ENCODE measurements at places on chromosomes 2 and 18.

DNA sequence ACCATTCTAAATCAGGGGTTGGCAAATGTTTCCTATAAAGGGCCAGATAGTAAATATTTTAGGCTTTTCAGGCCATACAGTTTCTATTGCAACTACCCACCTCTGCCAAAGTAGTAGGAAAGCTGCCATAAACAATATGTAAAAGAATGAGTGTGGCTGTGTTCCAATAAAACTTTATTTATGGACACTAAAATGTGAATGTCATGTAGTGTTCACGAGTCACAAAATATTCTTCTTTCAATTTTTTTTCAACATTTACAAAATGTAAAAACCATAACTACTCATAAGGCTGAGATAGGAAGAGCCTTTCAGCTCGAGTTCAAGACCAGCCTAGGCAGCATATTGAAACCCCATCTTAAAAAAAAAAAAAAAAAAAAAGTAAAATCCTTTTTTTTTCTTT is 13.4 kb downstream of the KCNG3 start:
- no peak overlapping the region for H3K27ac ChIP-seq
- no peaks in the 10 kb centered on the region for H3K36me3 ChIP-seq
- H3K27me3 ChIP-seq, result no peaks in the 10 kb centered on the region

DNA sequence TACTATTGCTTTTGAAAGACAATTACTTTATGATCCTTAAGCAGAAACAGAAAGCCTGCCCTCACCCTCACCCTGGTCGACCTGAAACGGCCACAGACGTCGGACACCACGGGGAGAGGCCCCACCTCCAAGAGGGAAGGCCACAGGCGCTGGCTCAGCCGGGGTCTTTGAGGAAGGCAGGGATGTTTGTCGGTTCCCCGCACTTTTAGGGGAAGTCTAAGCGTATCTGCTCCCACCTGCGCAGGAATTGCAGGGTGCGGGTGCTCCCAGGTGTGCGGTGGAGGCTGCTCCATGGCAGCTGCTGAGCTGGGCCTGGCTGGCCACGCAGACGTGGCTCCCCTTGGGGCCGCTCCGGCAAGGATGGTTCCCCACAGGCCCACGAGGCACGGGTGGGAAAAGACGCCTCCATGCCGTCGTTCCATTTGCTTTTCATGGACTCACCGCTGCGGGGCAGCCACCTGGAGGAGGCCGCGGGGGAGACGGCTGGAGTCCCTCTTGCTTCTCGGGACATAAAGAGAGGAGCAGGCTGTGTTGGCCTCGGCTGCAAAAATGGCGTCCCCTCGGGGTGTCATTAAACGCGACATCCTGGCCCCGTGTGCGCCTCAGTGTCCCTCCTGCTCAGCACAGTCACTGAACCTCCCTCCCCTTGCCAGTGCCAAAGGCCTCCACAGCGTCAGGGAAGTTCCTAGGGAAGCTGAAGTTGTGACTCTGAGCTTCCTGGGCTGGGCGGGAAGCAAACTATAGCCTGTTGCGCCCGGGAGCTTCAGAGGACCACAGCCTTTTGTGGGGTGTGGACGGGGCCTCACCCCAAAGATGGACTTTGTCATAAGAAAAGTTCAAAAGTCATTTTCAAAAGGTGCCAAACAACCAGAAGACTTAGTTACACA is 63.4 kb downstream of the NFATC1 start:
- peaks cover 27% of the 10 kb centered on the region for H3K4me1 ChIP-seq
- H3K27me3 ChIP-seq, result no peaks in the 10 kb centered on the region
- DNase-seq, result no peak
- H3K36me3 ChIP-seq, result no peaks in the 10 kb centered on the region
- peak overlapping the region; percentile 26 for H3K4me3 ChIP-seq

DNA sequence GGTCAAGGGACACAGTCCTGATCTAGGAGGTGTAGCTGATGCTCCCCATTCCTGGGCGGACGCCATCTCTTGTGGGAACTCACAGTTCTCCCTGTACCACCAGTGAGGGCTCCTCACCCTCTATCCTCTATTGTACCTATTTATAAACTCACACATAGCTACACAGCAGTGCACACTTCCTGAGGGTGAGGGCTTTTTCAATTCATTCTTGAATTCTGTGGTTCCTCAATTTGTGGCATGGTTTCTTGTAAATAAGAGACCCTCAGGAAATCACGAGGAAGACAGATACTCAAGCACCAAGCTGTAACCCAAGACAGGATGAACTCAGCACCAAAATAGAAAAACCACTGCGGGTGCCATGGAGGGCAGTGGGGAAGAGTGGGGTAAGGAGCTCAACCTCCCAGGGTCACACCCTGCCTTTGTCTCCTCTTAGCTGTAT is 245.9 kb upstream of the PXDN start:
- H3K36me3 ChIP-seq, result no peaks in the 10 kb centered on the region
- peaks cover 20% of the 10 kb centered on the region for H3K4me1 ChIP-seq
- DNase-seq, result no peak
- no peak overlapping the region for H3K27ac ChIP-seq
- no peaks in the 10 kb centered on the region for H3K27me3 ChIP-seq

DNA sequence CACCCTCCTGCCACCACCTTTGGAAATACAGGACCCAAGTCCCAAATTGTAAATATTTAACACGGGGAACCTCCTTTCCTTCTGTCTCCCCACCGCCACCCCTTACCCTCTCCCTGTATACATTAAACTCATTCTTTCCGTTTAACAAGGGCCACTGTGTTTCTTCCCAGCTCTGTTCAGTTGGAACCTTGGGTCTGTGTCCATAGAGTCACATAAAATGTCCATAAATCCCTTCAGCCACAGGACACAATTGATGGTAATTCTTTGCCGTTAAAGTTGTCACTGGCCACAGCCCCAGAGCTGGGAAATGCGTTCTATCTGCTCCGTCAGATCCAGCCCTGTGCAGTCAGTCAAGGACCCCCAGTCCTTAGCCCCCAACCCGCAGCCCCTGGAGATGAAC is 49.9 kb upstream of the FZD7 start:
- H3K4me1 ChIP-seq, result no peaks in the 10 kb centered on the region
- H3K27me3 ChIP-seq, result no peaks in the 10 kb centered on the region
- H3K4me3 ChIP-seq, result no peak overlapping the region
- H3K36me3 ChIP-seq, result no peaks in the 10 kb centered on the region
- no peak overlapping the region for H3K27ac ChIP-seq

DNA sequence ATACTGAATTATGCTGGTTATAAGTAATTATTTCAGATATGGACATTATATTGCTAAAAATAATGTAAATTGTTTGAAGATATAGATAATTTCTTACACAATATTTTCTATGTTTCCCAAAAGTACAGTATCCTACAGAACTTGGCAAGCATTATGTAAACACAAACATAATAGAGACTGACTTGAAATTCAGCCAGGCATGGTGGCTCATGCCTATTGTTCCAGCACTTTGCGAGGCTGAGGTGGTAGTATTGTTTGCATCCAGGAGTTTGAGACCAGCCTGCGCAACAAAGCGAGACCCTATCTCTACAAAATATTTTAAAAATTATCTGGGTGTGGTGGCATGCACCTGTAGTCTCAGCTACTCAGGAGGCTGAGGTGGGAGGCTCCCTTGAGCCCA is 1300.5 kb upstream of the DDX18 start:
- no peaks in the 10 kb centered on the region for H3K36me3 ChIP-seq
- no peaks in the 10 kb centered on the region for H3K4me1 ChIP-seq
- no peak for DNase-seq
- no peaks in the 10 kb centered on the region for H3K27me3 ChIP-seq

- no peaks in the 10 kb centered on the region for H3K27me3 ChIP-seq
- DNase-seq, result no peak
- H3K36me3 ChIP-seq, result peaks cover 31% of the 10 kb centered on the region
- H3K4me1 ChIP-seq, result peaks cover 16% of the 10 kb centered on the region
- no peak overlapping the region for H3K27ac ChIP-seq
- no peak overlapping the region for H3K4me3 ChIP-seq
Observed at GRCh38 chr2:54986264-54986663, 64.0 kb downstream of the RTN4 start.

DNA sequence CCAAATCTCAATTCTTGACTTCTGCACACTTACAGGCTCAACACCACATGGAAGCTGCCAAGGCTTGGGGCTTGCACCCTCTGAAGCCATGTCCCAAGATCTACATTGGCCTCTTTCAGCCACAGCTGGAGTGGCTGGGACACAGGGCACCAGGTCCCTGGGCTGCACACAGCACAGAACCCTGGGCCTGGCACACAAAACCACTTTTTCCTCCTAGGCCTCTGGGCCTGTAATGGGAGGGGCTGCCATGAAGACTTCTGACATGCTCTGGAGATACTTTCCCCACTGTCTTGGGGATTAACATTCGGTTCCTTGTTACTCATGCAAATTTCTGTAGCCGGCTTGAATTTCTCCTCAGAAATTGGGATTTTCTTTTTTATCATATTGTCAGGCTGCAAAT is 29.9 kb downstream of the SP9 start:
- no peak for DNase-seq
- no peaks in the 10 kb centered on the region for H3K4me1 ChIP-seq
- no peak overlapping the region for H3K27ac ChIP-seq
- peaks cover 2% of the 10 kb centered on the region for H3K36me3 ChIP-seq

- DNase-seq, result no peak
- no peaks in the 10 kb centered on the region for H3K36me3 ChIP-seq
- no peaks in the 10 kb centered on the region for H3K27me3 ChIP-seq
- no peak overlapping the region for H3K4me3 ChIP-seq
Observed at GRCh38 chr2:197102231-197102630, 175.7 kb upstream of the PGAP1 start.

GRCh38 chr18:55128437-55128836 is 169.2 kb upstream of the CCDC68 start:
- no peak overlapping the region for H3K4me3 ChIP-seq
- no peaks in the 10 kb centered on the region for H3K36me3 ChIP-seq
- DNase-seq, result no peak
- no peak overlapping the region for H3K27ac ChIP-seq
- no peaks in the 10 kb centered on the region for H3K27me3 ChIP-seq
- peaks cover 3% of the 10 kb centered on the region for H3K4me1 ChIP-seq

DNA sequence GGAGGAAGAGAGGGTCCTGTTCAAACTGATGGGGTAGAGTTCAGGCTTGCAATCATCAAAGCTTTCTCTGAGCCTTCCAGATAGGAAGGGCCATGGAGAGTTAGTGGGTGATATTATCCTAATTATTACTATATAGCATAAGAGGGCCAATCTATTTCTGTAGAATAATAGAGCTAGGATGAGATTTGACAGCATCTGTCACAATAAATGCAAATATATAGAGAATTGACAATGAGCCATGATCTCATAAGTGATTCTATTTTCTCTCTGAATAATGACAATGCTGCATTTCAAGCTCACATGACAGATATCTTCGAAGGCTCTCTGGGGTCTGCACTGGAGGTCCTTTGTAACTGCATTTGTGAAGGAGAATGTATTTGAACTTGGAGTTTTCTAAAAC is 521.9 kb upstream of the CELF4 start:
- no peaks in the 10 kb centered on the region for H3K4me1 ChIP-seq
- H3K27ac ChIP-seq, result no peak overlapping the region
- DNase-seq, result no peak
- no peaks in the 10 kb centered on the region for H3K27me3 ChIP-seq

GRCh38 chr18:55290898-55291297 is 297.1 kb downstream of the TCF4 start:
- peak; percentile 53 for DNase-seq
- H3K27ac ChIP-seq, result no peak overlapping the region
- H3K27me3 ChIP-seq, result no peaks in the 10 kb centered on the region
- H3K36me3 ChIP-seq, result no peaks in the 10 kb centered on the region
- H3K4me1 ChIP-seq, result peaks cover 4% of the 10 kb centered on the region

DNA sequence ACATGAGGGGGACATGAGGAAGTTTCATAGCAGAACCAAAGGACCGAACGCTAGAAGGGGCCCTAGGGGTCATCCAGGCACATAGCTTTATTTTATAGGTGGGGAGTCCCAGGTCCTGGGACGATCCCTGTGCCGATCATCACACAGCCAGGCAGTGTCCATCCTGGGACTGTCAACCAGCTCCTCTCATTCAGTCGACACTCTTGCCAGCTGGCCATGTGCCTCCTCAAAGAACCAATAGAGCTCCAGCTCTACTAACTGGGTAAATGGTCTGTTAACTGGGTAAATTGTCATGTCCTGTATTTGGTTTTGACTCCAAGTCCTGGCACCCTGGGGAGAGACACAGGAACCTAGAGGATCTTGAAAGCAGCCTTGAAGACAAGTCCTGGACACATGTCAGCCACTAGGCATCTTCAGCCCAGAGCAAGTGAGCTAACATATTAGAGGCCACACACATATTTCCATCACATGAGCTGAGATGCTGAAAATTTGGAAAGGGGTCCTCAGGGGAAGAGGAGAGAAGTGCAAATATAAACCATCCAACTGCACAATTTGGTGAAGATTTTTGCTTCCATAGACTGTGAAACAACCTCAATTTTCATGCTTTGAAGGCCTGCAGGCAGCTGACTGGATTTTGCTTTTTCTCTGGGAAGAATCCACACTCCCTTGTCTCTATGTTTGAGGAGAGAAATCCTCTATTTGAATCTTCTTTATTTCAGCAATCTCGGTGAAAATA is 361.1 kb upstream of the SLC14A2 start:
- H3K4me1 ChIP-seq, result peaks cover 17% of the 10 kb centered on the region
- no peaks in the 10 kb centered on the region for H3K36me3 ChIP-seq
- no peaks in the 10 kb centered on the region for H3K27me3 ChIP-seq
- no peak overlapping the region for H3K4me3 ChIP-seq

GRCh38 chr2:101688261-101688660 is 9.2 kb upstream of the MAP4K4 start:
- H3K27ac ChIP-seq, result no peak overlapping the region
- no peak overlapping the region for H3K4me3 ChIP-seq
- no peaks in the 10 kb centered on the region for H3K27me3 ChIP-seq

DNA sequence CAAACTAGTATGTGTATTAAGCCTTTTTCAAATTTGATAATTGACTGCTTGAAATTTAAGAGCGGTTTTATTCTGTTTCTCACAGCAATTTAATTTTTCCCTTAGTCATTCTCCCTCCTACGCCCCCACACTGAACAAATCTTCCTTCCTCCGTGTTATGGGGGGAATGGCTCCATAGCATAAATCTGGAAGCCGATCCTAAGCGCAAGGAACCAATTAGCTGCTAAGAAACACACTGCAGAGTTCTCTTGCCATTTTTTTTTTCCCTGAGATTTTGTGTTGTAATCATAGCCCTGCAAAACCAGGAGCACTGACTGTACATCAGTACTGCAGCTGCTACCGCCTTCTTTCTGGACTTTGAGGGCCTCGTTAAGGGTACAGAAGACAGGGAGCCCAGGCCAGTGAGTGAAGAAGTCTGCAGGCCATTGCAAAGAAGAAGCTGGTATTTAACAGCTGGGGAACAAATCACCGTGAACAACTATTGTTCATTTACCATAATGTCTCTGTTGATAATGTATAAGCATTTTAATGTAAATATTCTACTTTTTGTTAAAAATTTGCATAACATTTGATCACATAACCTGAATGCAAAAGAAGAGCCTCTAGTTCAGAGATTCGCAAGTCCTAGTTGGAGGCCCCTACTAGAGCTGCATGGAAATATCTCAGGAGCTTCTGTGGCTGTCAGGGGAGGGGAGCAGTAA is 264.0 kb downstream of the LRATD1 start:
- no peaks in the 10 kb centered on the region for H3K27me3 ChIP-seq
- no peaks in the 10 kb centered on the region for H3K4me1 ChIP-seq
- H3K4me3 ChIP-seq, result no peak overlapping the region
- DNase-seq, result no peak
- no peaks in the 10 kb centered on the region for H3K36me3 ChIP-seq

GRCh38 chr2:159152128-159152778 is 134.2 kb downstream of the WDSUB1 start:
- H3K4me3 ChIP-seq, result no peak overlapping the region
- H3K27ac ChIP-seq, result no peak overlapping the region
- no peaks in the 10 kb centered on the region for H3K27me3 ChIP-seq
- peaks cover 21% of the 10 kb centered on the region for H3K4me1 ChIP-seq
